ENCODE measurements at places on chromosomes 5 and 9.

GRCh38 chr5:105670596-105670995 is 2000.1 kb downstream of the EFNA5 start:
- no peak for DNase-seq

DNA sequence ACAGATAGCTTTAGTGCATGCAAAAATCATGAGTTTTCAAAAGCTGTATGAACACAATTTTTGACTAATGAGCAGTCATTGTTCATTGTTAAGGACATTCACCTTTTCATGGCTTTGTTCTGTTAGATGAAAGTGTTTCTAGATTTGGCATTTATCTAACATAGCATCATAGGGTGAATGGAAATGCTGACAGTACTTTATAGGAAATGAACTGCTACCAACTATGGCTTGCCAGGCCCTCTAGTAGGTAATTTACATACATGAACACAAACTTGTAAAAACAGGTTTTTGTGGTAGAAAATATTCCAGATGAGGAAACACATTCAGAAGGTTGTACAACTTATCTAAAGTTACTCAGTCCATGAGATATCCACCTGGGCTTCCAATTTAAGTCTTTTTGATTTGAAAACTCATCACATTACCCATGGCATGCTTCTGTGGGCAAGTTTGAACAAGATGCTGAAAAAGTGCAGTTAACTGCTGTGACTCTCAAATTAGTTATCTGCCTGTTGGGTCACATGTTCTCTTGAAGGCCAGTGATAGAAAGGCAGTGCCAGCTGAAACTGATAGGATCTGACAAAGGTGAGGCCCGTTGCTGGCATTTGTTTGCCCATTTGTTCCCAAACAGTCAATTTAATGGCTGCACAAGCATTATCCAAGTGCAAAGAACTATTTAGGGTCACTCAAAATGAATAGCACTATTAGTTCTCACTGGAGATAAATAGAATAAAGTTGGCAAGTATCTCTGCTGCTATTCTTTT is 399.1 kb downstream of the MAN2A1 start:
- DNase-seq: no peak

DNA sequence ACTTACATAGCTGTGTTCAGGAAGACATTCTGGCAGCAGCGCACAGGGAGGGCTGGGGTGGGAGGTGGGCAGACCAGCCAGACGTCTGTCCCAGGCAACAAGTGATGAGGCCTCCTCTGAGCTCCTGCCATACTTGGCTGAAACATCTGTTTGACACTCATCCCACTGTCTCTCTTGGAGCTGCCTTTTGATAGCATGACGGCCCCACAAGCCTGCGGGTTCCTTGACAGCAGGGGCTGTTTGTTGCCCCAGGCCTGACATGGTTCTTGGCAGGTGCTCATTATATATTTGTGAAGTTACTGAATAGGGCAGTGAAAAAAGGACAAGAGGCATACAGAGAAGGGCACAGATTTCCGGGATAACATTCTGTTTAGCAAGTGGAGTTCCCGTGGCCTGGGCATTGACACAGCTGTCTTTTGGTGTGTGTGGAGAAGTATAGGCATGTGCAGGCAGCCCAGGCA is 22.2 kb upstream of the B4GALT1 start:
- no peak for DNase-seq

GRCh38 chr5:170263906-170264305 is 31.1 kb downstream of the C5orf58 start:
- DNase-seq: no peak

DNA sequence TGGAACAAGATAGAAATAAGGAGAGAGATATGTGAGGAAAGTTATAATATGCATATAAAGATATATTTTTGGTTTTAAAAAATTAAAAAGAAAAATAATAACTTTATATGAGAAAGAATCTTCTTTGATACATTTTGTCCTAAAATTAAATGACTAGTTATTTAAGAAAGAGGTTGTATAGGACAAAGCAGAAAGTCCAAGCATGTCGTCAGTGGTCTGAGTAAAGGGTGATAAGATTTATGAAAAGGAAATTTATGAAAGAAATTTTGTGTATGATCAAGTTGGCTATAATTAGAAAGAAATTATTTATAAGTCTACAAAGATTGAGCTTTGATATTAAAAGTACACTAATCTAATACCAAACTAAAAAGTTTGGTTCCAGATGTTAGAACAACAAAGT is 32.0 kb downstream of the GTF3C4 start:
- no peak for DNase-seq

- DNase-seq: no peak
These were observed 10.5 kb upstream of the ADGRD2 start for GRCh38 chr9:124439686-124440243.

- DNase-seq: no peak
These were observed 412.5 kb downstream of the CCDC171 start for GRCh38 chr9:15965246-15965745.

- DNase-seq: no peak
These were observed 6.9 kb upstream of the ZBTB5 start for GRCh38 chr9:37471942-37472684.

DNA sequence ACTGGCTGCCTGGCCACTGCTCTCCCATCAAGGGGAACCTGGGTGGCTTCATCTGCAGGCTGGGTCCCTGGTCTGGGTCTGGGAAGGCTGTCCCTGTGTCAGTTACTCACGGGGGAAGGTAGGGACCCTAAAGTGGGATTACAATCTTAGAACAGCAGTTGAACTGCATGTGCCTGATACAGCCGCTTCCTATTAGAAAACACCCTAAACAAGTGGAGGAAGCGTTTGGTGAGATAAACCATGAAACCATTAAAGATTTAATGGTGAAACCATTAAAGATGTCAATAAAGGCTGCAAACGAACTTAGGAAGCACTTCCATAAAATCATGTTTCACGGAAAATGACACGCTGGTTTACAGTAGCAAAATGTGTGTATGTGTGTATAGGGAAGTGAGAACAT is 2.5 kb upstream of the GFI1B start:
- DNase-seq: no peak

GRCh38 chr9:93598647-93599241 is 22.4 kb downstream of the PHF2 start:
- no peak for DNase-seq

DNA sequence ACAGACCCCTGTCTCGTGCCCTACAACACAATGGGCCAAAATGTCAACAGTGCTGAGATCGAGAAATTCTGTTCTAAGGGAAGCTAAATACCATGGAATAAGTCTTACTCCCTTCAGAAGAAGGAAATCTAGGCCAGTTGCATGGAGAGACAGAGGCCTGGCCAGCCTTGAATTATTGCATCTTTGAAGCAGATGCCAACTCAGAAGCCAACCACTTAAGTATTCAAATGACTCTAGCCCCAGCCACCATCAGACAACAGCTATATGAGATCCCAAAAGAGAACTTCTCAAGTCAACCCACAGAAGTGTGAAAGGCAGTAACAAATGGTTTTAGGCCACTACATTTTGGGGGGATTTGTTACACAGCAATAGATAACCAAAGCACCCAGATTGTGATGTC is 180.1 kb downstream of the ACTL7B start:
- DNase-seq: no peak

GRCh38 chr5:95445995-95446394 is 54.8 kb downstream of the FAM81B start:
- DNase-seq: no peak

DNA sequence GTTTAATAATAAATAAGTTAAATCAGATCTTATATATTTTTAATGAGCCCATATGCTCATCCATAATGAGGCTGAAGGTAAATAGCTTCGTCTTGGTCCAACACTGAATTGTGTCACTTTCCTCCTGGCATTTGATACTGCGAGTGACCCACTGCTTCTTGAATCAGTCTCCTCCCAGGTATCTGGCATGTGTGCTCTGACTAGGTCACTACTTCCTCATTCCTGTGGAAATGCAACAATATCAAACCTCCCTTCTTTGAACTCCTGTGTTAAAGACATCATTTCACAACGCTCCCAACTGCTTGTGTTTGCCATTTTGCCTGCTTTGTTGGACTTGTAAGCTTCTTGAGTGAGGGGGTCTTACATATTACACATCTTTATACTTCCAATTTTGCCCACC is 157.7 kb downstream of the SLC24A2 start:
- no peak for DNase-seq

DNA sequence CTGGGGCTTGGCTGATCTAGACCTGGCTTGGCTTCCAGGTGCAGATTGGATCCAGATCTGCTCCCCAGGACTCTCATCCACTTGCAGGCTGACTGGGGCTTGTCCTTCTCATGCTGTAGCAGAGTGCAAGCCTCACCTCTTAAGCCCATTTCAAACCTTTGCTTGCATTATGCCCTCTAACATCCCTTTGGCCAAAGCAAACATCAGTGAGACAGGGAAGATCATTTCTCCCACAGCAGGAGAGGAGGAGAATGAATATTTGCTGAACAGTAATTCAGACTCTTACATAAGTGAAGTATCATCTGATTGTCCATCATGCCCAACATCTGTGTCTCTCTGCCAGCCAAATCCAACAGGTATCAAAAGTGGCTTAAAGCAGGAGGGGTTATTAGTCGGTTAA is 194.9 kb downstream of the C9orf152 start:
- no peak for DNase-seq

- no peak for DNase-seq
These were observed 256.3 kb downstream of the SMARCA2 start for GRCh38 chr9:2271426-2271825.

GRCh38 chr5:129104915-129105455 is 10.4 kb downstream of the ISOC1 start:
- DNase-seq: no peak

DNA sequence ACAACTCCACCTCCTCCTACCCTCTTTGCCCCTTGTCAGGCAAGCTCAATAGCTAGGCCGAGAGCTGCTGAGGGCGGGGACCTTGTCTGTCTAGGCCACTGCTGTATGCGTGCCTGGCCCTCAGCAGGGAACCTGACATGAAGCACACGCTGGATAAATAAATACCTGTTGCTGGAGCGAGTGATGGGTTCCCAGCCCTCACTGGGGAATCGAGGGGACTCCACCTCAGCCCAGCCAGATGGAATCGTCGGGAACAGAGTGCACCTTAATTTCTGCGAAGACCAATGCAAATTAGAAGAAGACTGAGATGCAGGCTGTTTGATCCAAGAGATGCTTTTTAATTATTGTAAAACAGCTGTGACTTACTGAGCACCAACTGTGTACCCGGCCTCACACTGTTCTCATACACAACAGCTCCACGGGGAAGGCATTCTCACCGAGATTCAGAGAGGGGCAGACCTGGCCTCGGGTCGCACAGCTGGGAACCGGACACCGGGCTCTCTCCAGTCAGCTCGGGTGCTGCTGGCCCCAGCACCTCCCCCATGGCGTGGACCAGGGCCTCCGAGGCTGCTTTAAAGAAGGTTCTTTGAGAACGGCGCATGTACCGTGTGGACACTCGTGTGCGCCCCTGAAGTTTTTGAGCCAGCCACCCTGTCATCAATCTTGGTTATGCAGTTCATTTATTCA is 109.7 kb upstream of the IER5L start:
- DNase-seq: no peak

- no peak for DNase-seq
These were observed 264.7 kb upstream of the NR4A3 start for GRCh38 chr9:99556998-99557397.

- DNase-seq: no peak
These were observed 88.1 kb downstream of the SH3TC2 start for GRCh38 chr5:148974642-148975327.

DNA sequence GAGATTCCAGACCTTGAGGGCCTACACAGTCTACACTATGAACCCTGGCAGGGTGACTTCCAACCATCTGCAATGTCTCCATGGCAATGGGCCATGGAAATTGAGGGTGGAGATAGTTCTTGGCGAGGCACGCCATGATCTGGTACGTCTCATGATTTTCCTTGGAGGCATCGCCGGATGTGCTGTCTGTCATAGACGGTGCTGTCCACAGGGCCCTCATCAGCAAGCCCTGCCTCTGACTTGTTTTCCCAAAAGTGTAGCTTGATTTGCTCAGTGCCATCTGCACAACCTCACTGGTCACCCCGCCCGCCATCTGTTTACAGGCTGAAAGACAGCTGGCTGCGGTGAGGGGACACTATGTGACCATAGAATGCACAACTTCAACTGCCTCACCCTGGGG is 73.5 kb downstream of the BOD1 start:
- no peak for DNase-seq

GRCh38 chr5:125720348-125720685 is 702.9 kb upstream of the GRAMD2B start:
- no peak for DNase-seq

- no peak for DNase-seq
These were observed 33.0 kb downstream of the ARHGEF37 start for GRCh38 chr5:149614034-149614907.

DNA sequence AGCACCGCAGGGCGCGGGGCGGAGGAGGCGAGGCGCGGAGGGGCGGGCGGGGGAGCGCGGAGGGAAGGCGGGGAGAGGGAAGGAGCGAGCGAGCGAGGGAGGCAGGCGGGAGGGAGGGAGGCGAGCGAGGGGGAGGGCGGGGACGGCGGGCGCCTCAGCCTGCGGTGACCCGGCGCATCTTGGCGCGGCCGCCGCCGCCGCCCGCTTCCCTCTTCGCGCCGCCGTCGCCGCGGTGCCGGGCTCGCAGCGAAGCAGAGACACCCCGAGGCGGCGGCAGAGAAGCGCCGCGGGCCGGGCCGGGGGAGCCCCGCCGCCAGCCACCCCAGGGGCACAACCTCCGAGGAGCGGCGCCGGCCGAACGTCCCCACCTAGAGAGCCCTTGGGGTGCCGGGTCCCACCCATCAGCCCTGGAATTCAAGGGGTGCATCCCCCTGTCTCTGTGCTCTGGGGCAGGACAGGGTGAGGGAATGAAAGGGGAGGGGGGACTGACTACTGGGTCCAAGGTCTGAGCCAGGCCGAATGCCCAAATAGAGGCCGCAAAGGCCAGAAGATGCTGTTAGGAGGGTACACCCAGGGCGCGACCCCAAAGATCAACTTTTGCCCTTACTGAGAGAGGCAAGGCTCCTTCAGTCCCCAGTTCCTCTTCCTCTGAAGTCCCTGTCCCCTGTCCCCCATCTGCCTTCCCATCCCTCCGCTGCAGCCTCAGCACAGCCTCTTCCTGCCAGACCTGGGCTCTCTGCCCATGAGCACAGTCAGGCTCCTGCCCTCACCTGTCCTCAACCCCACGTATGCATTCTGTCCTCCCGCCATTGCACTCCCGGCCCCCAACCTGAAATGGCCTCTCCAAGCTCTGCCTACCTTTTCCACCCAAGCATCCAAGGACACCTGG is at the start of gene ADAMTS2:
Gene ADAMTS2 (minus strand): TSS at position 29 of the 889 bp plus-strand sequence. CDS start 133 bp downstream, outside the sequence.
- peak; percentile 85 for DNase-seq

- DNase-seq: no peak
These were observed 102.4 kb upstream of the GPR151 start for GRCh38 chr5:146618434-146618833.

GRCh38 chr9:89474939-89475338 is 23.0 kb downstream of the SEMA4D start:
- DNase-seq: no peak

DNA sequence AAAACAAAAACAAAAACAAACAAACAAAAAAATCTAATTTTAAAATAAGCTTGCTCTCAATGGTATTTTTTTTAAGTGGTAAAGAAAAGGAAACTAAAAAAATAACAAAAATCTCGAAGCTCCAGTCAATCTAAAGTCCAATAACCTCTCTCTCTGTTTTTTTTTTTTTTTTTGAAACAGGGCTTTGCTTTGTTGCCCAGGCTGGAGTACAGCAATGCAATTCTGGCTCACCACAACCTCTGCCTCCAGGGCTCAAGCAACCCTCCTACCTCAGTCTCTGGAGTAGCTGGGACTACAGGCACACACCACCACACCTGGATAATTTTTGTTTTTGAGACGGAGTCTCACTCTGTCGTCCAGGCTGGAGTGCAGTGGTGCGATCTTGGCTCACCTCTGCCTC is 25.9 kb upstream of the GLDC start:
- no peak for DNase-seq
